ENCODE measurements at places on chromosomes 12 and 14. TPM values are rescaled to one million over a fixed set of nuclear protein-coding genes. Genes with fewer than 3 reads are reported as not detected.
A peak's percentile ranks its signal among the peaks of the same experiment; 100 is the strongest.

PSMC1 gene
- 63.6 TPM for total RNA-seq

SLC8A3 gene
- total RNA-seq = not detected

IFNG-AS1 gene
- not detected for total RNA-seq

DNA sequence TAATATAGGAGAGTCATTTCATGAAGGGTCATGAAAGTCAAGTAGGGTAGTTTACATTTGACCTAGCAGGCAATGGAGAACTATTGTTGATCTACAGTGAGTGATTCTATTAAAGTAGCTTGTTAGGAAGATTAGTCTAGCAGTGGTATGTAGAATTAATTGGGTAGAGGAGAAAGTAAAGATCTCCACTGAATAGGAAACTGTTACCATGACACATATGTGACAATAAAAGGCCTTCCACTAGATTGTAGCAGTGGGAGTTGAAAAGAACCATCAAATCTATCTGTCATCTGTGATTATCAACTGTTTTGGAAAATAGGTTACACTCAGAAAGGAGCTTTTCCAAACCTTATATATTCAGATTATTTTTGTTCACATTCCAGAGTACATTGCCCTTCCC, 92.3 kb downstream of the SOX5 start:
- DNase-seq = no peak
- H3K4me1 ChIP-seq = no peaks in the 10 kb centered on the region
- H3K27ac ChIP-seq = no peak overlapping the region
- no peaks in the 10 kb centered on the region for H3K36me3 ChIP-seq
- no peak overlapping the region for H3K4me3 ChIP-seq
- no peaks in the 10 kb centered on the region for H3K27me3 ChIP-seq

DNA sequence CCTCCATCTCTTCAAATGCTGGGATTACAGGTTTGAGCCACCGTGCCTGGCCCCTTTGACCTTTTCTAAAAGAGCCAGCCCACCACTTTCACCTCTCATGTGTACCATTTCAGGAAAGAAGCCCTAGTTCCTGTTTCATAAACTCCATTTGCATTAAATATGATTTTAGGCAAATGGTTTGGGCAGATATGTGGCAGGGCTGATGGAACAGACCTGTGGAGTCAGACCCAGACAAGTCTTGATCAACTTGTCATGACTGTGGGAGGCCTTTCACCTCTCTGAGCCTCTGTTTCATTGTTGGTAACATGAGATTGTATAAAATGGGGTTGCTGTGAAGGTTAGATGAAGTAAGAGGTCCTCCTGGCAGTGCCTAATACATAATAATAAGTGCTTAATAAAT, 5.2 kb upstream of the MAP3K9 start:
- H3K4me1 ChIP-seq = peaks cover 29% of the 10 kb centered on the region
- H3K27ac ChIP-seq = no peak overlapping the region
- no peak overlapping the region for H3K4me3 ChIP-seq
- no peaks in the 10 kb centered on the region for H3K27me3 ChIP-seq
- DNase-seq = peak; percentile 83

DNA sequence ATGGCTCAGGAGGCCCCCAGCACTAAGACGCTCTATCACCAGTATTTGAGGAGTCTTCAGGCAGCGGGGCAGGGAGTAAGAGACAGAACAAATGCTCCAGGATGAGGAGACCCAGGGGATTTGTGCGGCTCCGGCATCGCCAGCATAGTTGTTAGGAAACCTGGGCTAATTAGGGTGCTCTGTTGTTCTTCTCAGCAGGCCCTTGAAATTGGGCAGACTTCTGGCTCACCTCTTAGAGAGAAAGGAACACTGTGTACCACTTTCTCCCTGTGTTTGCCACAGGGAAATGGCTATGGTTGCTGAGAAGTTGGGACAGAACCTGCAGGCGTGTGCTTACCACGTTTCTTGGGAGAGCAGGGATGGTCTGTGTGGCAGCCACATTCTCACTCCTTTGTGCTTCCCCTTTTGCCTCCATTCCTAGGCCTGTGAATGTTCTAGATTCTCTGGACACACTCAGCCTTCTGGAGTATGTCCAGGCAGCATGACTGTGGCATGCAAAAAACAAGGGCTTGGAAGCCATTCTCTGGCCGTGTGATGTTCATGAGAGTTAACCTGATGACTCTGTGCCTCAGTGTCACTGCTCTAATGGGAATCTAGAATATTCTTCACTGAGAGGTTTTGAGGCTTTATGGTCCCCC, 109.0 kb downstream of the CHST11 start:
- H3K27ac ChIP-seq = no peak overlapping the region
- DNase-seq = no peak
- H3K27me3 ChIP-seq = no peaks in the 10 kb centered on the region
- peaks cover 15% of the 10 kb centered on the region for H3K4me1 ChIP-seq
- no peak overlapping the region for H3K4me3 ChIP-seq

- peaks cover 2% of the 10 kb centered on the region for H3K4me1 ChIP-seq
- no peak overlapping the region for H3K27ac ChIP-seq
- H3K27me3 ChIP-seq = no peaks in the 10 kb centered on the region
- no peaks in the 10 kb centered on the region for H3K36me3 ChIP-seq
- DNase-seq = no peak
Measured at GRCh38 chr12:108196921-108197320, 67.8 kb downstream of the WSCD2 start.

GRCh38 chr14:70735043-70735442, 74.3 kb downstream of the MAP3K9 start:
- H3K27ac ChIP-seq = no peak overlapping the region
- no peak for DNase-seq
- no peaks in the 10 kb centered on the region for H3K27me3 ChIP-seq
- H3K4me1 ChIP-seq = no peaks in the 10 kb centered on the region
- peaks cover 40% of the 10 kb centered on the region for H3K36me3 ChIP-seq

- H3K4me1 ChIP-seq = no peaks in the 10 kb centered on the region
- no peak overlapping the region for H3K27ac ChIP-seq
- H3K36me3 ChIP-seq = no peaks in the 10 kb centered on the region
- H3K4me3 ChIP-seq = no peak overlapping the region
- DNase-seq = no peak
Measured at GRCh38 chr12:72872996-72873395, 600.8 kb downstream of the TRHDE start.

- no peak for DNase-seq
- no peaks in the 10 kb centered on the region for H3K27me3 ChIP-seq
- no peaks in the 10 kb centered on the region for H3K4me1 ChIP-seq
- peaks cover 8% of the 10 kb centered on the region for H3K36me3 ChIP-seq
- no peak overlapping the region for H3K27ac ChIP-seq
- no peak overlapping the region for H3K4me3 ChIP-seq
Measured at GRCh38 chr14:50658203-50658602, 9.9 kb downstream of the SAV1 start.

PDZRN4 gene
- total RNA-seq = 3.6 TPM

TDRD9 gene
- total RNA-seq = not detected

GRCh38 chr14:30142216-30142615, 214.6 kb upstream of the PRKD1 start:
- H3K4me3 ChIP-seq = no peak overlapping the region
- H3K4me1 ChIP-seq = no peaks in the 10 kb centered on the region
- H3K27me3 ChIP-seq = peaks cover 3% of the 10 kb centered on the region

DNA sequence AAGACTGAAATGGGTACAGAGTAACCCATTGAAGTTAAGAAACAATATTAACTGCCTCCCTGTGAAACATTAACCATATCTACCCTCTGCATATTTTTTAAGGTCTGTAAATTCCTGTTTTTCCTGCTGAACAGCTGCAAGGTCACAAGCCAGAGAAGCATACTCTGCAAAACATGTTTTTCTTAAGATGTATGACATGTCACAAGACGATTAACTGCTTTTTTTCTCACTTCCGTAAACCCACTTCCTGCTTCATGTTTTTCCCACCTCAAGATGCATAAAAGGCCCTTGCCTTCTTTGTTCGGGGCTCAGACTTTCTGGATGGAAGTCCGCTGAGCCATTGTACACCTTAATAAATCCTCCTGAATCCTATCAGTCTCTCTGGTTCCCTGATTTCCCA, 504.7 kb upstream of the MIS18BP1 start:
- H3K4me3 ChIP-seq = no peak overlapping the region
- DNase-seq = no peak
- H3K27ac ChIP-seq = no peak overlapping the region

DNA sequence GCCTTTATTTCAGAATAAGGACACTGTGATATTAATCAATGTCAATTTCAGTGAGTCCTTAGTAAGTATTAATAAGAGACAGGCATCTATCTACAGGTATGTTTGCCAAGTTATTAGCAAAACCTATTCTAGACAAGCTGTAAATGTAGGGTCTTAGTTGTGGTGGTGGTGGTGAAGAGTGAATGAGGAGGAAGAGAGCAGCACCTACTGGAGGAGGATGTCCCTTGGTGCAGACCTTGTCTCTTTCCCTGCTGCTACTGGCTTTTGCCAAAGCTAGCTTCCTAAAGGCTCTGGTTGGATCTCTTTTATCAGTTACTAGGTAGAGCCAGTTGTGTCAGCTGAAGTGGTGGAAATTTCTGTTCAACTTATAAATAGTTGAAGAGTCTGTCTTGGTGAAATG, 304.8 kb upstream of the ATP2B1 start:
- no peaks in the 10 kb centered on the region for H3K36me3 ChIP-seq
- H3K4me1 ChIP-seq = peaks cover 4% of the 10 kb centered on the region
- no peak overlapping the region for H3K27ac ChIP-seq
- no peaks in the 10 kb centered on the region for H3K27me3 ChIP-seq
- no peak for DNase-seq
- H3K4me3 ChIP-seq = no peak overlapping the region

SLCO1B1 gene
- not detected for total RNA-seq

ATG2B gene
- 60.8 TPM for total RNA-seq

DNA sequence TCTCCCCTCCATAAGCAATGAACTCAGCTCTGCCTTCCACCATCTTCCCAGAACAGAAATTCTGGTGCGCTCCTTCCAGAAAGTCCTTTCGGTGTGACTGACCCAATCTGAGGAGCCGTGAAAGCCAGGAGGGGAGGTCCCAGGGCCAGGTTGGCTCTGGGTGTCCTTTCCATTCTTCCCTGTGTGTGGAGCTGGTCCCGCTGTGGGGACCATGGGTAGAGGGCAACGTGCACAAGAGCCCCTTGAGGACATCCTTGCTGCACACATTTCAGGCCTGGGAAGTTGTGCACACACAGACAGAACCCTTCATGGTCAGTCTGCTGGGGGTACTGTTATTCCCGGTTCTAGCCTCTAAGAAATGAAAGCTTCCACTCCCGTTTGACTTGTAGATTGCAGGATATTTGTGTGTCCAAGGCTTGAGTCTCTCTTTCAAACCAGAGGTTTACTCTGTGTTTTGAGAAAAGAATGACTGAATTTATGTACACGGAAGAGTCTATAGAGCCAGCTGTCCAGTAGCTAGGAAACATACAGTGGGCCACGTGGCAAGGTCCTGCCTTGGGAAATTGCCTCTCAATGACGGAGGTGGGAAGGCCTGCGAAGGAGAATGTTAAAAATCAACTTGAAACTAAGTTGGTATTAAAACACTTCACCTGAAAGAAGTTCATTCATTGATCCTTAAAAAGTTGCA, 10.1 kb downstream of the NFKBIA start:
- no peaks in the 10 kb centered on the region for H3K36me3 ChIP-seq
- H3K27ac ChIP-seq = no peak overlapping the region
- DNase-seq = no peak
- H3K4me3 ChIP-seq = no peak overlapping the region
- H3K4me1 ChIP-seq = peaks cover 7% of the 10 kb centered on the region

DNA sequence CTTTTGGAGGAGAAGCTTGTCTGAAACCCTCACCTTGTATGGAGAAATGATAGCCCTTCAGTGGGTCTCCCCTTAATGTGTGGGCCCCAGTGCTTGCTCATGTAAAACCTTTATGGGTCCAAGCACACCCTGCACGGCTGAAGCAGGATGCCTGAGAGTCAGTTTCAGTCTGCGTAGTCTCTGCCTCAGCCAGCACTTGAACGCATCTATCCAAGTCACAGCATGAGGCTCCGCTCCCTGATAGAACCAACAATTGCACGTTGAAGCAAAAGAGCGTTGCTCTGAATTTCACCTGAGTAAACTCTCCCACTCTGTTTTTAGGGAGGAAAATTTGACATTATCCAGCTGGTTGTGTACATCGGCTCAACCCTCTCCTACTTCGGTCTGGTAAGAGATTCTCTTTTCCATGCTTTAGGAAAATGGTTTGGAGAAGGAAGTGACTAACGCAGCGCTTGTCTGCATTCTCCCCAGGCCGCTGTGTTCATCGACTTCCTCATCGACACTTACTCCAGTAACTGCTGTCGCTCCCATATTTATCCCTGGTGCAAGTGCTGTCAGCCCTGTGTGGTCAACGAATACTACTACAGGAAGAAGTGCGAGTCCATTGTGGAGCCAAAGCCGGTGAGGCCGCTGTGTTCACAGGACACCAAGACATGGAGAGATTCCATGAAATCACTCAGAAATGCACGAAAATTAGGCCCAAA, 33.0 kb upstream of the P2RX4 start:
- H3K4me3 ChIP-seq = no peak overlapping the region
- DNase-seq = no peak
- H3K36me3 ChIP-seq = no peaks in the 10 kb centered on the region
- peaks cover 7% of the 10 kb centered on the region for H3K4me1 ChIP-seq

GRCh38 chr14:84961637-84962036, 568.3 kb upstream of the FLRT2 start:
- no peaks in the 10 kb centered on the region for H3K27me3 ChIP-seq
- no peaks in the 10 kb centered on the region for H3K36me3 ChIP-seq

TPH2 gene
- not detected for total RNA-seq

- no peaks in the 10 kb centered on the region for H3K4me1 ChIP-seq
- no peaks in the 10 kb centered on the region for H3K27me3 ChIP-seq
- no peaks in the 10 kb centered on the region for H3K36me3 ChIP-seq
- no peak overlapping the region for H3K4me3 ChIP-seq
- H3K27ac ChIP-seq = no peak overlapping the region
Measured at GRCh38 chr12:52515927-52516831, 4.0 kb downstream of the KRT5 start.

DNA sequence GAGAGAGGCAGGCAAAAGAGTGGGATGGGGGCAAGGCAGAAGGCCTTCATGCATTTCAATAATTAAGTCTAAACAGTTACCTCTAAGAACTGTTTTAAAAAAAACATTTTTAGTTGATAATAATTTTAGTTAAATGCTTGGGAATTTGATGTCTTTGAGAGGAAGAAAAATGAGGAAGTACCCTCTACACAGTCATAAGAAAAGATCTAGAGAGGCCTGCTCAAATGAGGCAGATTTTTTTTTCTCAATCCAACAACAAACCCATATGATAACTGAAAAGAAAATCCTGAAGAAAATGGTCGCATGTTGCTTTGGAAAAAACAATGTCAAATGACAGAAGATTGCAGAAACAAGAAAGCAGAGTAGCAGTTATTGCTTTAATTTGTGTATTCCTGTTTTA, 25.6 kb downstream of the SINHCAF start:
- H3K4me3 ChIP-seq = no peak overlapping the region
- DNase-seq = no peak
- peaks cover 70% of the 10 kb centered on the region for H3K36me3 ChIP-seq
- no peaks in the 10 kb centered on the region for H3K27me3 ChIP-seq
- H3K27ac ChIP-seq = no peak overlapping the region

GRCh38 chr12:10160617-10161385, 11.1 kb downstream of the OLR1 start:
- no peak for DNase-seq
- no peak overlapping the region for H3K4me3 ChIP-seq
- no peaks in the 10 kb centered on the region for H3K4me1 ChIP-seq
- no peaks in the 10 kb centered on the region for H3K36me3 ChIP-seq
- no peak overlapping the region for H3K27ac ChIP-seq
- H3K27me3 ChIP-seq = no peaks in the 10 kb centered on the region

GRCh38 chr14:48125654-48126053, 450.2 kb upstream of the MDGA2 start:
- no peak overlapping the region for H3K27ac ChIP-seq
- DNase-seq = no peak
- H3K4me3 ChIP-seq = no peak overlapping the region
- H3K27me3 ChIP-seq = no peaks in the 10 kb centered on the region
- no peaks in the 10 kb centered on the region for H3K36me3 ChIP-seq

- H3K27me3 ChIP-seq = no peaks in the 10 kb centered on the region
- no peaks in the 10 kb centered on the region for H3K4me1 ChIP-seq
- peak; percentile 83 for DNase-seq
- H3K36me3 ChIP-seq = no peaks in the 10 kb centered on the region
- H3K27ac ChIP-seq = no peak overlapping the region
Measured at GRCh38 chr14:92783813-92784431, 10.2 kb upstream of the GOLGA5 start.

RNU6-8 gene
- total RNA-seq = not detected
